ENCODE measurements at places on chromosomes 6 and 20.

GRCh38 chr6:50608421-50608820 is 104.9 kb upstream of the TFAP2D start:
- no peak for DNase-seq

DNA sequence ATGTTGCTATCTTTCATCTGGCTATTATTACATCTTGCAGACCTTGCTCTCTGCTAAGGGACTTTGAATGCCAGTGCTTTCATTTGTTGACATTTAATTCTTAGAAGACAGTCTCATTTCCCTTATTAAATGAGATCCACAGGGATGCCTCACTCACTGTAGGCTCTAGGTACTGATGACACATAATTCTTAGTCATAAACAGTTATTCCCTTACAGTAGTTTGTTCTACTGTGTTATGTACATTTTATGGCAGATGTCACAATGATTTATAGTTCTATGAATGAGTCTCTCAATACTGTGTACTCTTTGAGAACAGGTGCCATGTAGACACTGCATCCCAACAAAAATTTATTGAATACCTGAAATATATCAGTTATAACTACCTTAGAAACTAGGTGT is 70.3 kb downstream of the FAM83B start:
- no peak for DNase-seq

GRCh38 chr6:148793721-148794120 is 46.9 kb downstream of the UST start:
- no peak for DNase-seq

DNA sequence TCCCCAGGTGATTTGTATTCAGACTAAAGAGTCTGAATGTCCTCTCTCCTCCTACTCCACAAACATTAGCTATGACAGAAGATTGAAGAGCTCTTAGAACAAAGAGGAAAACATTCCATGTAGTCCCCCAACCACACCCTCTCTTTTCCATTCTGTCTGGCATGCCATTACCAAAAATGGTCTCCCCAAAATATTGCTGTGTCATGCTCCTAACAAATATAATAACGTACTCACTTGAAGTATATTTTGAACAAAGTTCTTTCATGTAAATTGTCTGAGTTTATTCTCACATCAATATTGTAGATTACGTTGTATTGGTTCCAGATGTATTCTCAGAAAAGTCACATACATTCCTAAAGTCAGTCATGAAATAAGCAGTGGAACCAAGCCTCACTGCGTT is 467.3 kb upstream of the IRAK1BP1 start:
- DNase-seq = no peak
